ENCODE measurements at places on chromosomes 16 and 17. TPM values are rescaled to one million over a fixed set of nuclear protein-coding genes. Genes with fewer than 3 reads are reported as not detected.

KRT31 gene
- not detected for total RNA-seq

KRTAP2-1 gene
- not detected for total RNA-seq

EPX gene
- total RNA-seq, result not detected

KRT33B gene
- total RNA-seq, result not detected

RNF222 gene
- not detected for total RNA-seq

DNA sequence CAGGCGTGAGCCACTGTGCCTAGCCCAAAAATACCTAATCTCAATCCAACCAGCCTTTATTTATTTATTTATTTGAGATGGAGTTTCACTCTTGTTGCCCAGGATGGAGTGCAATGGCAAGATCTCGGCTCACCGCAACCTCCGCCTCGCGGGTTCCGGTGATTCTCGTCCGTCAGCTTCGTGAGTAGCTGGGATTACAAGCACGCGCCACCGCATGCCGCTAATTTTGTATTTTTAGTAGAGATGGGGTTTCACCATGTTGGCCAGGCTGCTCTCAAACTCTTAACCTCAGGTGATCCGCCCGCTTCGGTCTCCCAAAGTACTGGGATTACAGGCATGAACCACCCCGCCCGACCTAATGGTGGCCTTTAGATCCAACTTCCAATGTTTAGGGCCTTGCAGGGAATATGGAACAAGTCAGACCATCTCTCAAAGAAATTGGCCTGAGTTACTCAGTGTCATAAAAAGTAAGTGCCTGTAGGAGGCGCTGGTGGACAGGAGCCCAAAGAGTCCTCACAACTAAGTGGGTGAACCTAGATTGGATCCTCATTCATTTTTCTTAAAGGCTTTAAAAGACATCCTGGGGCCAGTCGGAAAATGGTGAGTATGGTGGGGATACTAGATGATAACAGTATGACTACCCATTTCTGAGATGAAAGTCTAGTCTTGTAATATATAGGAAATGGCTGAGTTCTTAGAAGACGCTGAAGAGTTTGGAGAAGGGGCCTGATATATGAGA lies 4.6 kb downstream of the ZSCAN10 start:
- H3K4me3 ChIP-seq, result no peak overlapping the region
- H3K4me1 ChIP-seq, result peaks cover 6% of the 10 kb centered on the region
- H3K27ac ChIP-seq, result no peak overlapping the region
- no peak for DNase-seq

DNA sequence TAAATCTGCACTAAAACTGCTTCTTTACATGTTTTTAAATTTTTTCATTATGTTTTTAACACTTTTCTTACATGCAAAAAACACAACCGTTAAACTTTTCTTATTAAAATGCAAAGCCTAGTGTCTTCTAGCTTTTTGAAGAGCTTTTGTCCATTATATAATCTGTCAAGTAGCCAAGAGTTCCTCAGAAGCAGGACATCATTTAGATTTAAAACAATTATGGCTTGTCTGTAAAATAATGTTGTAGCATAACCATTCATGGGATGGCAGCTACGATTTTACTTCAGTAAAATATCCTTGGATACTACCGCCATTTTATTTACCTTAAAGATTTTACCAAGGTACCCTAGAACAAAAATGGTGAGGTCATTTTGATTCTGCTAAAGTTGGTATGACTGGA lies 2.8 kb downstream of the OMG start:
- H3K4me1 ChIP-seq, result no peaks in the 10 kb centered on the region
- H3K27me3 ChIP-seq, result no peaks in the 10 kb centered on the region
- no peak for DNase-seq
- no peak overlapping the region for H3K27ac ChIP-seq

DNA sequence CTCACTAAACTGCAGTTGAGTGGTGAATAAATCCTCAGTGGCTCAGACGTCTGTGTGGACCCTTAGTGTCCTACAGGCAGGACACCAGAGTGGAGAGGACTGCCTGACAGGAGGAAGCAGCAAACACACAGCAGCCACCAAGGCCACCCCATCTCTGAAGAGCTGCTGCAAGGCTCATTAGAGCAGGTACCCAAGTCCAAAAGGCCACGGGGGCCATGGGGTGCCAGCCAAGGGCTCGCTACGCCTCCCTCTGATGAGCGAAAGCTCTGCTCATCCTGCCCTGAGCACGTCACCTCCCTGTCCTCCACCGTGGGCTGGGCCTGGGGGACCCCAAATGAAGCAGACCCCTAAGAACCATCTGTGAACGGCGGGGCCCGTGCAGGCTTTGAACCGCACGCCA lies 70.1 kb upstream of the DOC2B start:
- H3K36me3 ChIP-seq, result no peaks in the 10 kb centered on the region
- no peak overlapping the region for H3K4me3 ChIP-seq
- no peak overlapping the region for H3K27ac ChIP-seq
- H3K4me1 ChIP-seq, result no peaks in the 10 kb centered on the region

GRCh38 chr17:74235911-74236371 lies 22.6 kb downstream of the TTYH2 start:
- no peaks in the 10 kb centered on the region for H3K27me3 ChIP-seq
- no peak for DNase-seq
- no peak overlapping the region for H3K4me3 ChIP-seq
- H3K36me3 ChIP-seq, result peaks cover 4% of the 10 kb centered on the region

DNA sequence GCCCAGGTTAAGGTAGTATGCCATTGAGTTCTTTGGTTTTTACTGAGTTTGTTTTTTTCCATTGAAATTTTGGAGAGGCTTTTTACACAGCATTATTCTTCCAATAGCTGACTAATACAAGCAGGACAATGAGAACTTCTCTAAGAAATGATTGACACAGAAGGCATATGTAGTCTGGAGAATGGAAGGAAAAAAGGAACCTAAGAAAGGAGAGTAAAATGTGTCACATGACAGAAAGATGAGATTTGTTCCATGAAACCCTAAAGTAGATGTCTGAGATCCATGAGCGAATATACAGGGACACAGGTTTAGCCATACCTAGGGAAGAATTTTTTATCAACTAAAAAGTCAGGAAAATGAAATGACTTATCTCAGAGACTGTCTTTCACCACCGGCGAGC lies 80.7 kb downstream of the AKAP1 start:
- no peaks in the 10 kb centered on the region for H3K4me1 ChIP-seq
- H3K27me3 ChIP-seq, result no peaks in the 10 kb centered on the region
- DNase-seq, result no peak
- H3K4me3 ChIP-seq, result no peak overlapping the region
- no peak overlapping the region for H3K27ac ChIP-seq

DNA sequence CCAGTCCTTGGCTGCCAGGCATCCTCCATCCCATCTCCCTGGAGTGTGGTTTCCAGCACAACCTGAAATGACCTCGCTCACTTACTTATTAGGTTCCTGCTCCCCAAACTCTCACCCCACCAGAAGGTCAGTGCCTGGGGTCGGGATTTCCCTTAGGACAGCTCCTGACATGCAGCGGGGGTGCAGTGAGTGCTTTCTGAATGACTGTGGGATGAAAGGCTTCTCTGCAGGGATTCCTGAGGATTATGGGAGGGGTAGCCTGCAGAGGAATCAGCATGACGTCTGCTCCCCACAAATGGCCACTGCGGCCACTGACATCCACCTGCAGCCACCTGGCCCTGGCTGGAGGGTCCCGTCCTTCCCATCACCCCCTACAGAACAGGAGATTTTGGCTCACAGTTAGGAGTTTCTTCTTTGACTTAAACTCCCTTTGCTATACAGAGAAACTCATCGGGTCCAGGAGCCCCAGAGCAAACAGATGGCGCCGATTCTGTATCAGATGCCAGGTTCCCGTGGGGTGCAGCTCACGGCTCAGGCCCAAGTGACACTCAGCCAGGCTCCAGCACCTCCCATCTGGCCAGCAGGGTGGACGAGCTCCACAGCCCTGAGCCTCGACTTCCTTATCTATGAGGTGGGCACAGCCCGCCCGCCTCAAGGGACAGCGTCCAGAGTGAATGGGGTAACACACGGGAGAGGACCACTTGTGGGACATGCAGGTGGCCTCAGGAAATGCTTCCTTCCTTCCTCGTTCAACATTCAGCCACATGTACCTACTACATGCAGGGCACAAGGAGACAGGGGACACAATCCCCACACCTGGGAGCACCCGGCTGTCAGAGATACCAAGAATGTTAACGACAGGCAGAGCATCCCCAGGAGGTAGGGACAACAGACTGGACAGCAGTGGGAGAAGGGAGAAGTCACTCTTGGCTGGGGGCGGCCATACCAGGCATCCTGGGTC lies 69.8 kb downstream of the RMI2 start:
- H3K4me3 ChIP-seq, result no peak overlapping the region
- H3K4me1 ChIP-seq, result no peaks in the 10 kb centered on the region
- H3K27ac ChIP-seq, result no peak overlapping the region
- DNase-seq, result no peak

DNA sequence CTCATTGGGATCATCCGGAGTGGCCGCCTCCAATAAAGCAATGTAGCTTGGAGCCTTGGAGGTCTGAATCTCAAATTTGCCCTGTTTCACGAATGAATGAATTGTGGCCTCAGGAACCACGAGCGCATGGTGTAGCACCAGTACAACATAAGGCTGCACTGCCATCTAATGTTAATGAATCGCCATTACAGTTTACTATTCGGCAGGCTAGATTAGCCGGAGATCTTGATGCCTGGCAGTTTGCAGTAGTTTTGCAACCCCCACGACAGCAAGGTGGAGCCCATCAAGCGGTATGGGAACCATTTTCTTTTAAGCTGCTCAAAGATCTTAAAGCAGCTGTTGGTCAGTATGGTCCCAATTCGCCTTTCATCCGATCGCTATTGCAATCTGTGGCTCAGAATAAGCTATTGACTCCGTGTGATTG lies 18.8 kb downstream of the ALOX15B start:
- peak; percentile 45 for DNase-seq
- no peaks in the 10 kb centered on the region for H3K36me3 ChIP-seq
- no peak overlapping the region for H3K4me3 ChIP-seq
- H3K27ac ChIP-seq, result no peak overlapping the region
- no peaks in the 10 kb centered on the region for H3K27me3 ChIP-seq
- H3K4me1 ChIP-seq, result peaks cover 14% of the 10 kb centered on the region

- no peak overlapping the region for H3K4me3 ChIP-seq
- H3K27me3 ChIP-seq, result no peaks in the 10 kb centered on the region
- H3K27ac ChIP-seq, result no peak overlapping the region
- no peak for DNase-seq
- H3K36me3 ChIP-seq, result peaks cover 10% of the 10 kb centered on the region
Observed at GRCh38 chr16:4700380-4700996, 7.1 kb downstream of the NUDT16L1 start.

- H3K27me3 ChIP-seq, result no peaks in the 10 kb centered on the region
- peak overlapping the region; percentile 89 for H3K4me3 ChIP-seq
- H3K4me1 ChIP-seq, result peaks cover 8% of the 10 kb centered on the region
Observed at GRCh38 chr16:14284930-14285512, 213.9 kb downstream of the MRTFB start.

DNA sequence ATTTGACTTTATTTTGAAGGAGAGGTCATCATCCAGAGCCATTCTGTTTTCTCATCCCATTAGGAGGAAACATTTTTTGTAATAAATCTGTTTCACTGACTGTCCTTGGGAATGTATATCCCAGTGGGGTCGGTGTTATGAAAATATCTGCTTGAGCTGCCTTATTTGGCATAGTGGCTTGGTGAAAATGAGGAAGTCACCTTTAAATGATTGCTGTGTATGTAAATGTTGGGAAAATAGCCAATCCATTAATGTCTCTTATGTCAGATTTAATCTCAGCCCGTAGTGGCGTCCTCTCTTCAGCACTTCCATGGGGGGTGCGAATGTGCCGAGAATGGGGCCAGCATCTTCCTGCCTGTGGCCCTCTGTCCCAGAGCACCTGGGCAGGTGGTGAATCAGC lies 57.6 kb downstream of the BANP start:
- H3K27me3 ChIP-seq, result no peaks in the 10 kb centered on the region
- H3K4me1 ChIP-seq, result no peaks in the 10 kb centered on the region
- no peak overlapping the region for H3K27ac ChIP-seq
- no peak overlapping the region for H3K4me3 ChIP-seq
- peaks cover 10% of the 10 kb centered on the region for H3K36me3 ChIP-seq

DNA sequence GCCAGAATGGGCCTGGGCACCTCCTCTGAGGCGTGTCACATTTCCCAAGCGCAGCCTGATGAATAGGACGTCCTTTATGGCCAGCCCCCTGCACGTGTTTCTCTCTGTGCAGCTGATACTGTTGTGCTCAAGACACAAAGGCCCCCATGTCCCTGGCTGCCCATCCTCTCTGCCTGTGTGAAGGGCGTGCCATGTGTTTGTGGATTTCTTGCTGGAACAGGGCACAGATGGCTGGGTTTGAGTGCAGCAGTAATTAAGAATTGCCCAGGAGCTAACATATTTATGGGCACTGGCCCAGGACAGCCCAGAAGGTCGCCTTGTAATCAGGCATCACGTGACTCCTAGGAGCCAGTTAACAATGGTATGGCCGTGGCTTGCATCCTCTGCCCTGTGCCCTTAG lies 181.1 kb downstream of the CCDC182 start:
- H3K27ac ChIP-seq, result no peak overlapping the region
- H3K4me3 ChIP-seq, result no peak overlapping the region
- no peak for DNase-seq
- no peaks in the 10 kb centered on the region for H3K27me3 ChIP-seq

DNA sequence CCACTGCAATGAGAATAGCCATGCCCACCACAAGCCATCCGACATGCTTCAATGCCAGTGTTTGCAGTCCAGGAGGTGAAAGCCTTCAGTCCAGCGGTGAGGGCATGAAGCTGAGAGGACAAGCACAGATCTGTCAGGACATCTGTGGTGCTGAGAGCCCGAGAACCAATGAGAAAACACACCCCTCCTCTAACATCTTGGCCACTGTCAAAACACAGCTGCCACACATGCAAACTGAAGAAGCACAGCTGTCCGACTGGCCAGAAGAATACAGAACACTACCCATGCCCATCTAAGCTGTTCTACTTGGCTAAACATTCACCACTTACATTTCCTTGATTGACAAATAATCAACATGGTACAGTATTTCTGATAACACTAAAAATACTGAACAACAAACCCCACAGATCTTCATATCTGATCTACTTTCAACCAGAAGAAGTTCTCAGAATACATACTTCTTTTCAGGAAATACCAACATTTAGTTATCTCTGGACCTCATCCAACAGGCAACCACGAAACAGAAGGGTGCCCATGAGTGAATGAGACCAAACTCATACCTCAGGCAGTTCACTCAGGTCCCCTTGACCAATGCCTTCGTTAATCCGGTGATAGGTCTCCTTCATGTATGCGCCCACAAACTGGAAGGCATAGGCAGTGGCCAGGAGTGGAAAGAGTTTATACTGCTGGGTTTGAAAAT lies 10.2 kb upstream of the FBF1 start:
- DNase-seq, result no peak
- H3K4me3 ChIP-seq, result no peak overlapping the region
- H3K36me3 ChIP-seq, result peaks cover 1% of the 10 kb centered on the region
- H3K4me1 ChIP-seq, result no peaks in the 10 kb centered on the region
- no peaks in the 10 kb centered on the region for H3K27me3 ChIP-seq

DNA sequence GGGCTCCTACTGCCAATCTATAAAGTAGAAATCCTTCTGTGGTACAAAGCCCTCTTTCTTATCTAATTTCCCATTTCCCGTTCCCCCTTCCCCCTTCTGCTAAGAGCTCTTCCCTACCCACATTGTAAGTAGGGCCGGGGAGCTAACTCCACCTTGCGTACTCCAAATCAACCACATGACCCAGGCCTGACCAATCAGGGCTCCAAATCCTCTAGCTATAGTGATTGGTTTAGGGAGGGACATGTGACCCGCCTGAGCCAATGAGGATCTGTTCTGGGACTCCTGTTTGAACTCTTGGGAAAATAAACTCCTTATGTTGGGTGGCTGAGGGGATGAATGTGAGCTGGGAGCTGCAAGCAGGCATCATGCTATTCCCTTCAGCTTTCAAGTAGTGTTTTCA lies 40.9 kb upstream of the MEOX1 start:
- H3K4me1 ChIP-seq, result peaks cover 8% of the 10 kb centered on the region
- no peak overlapping the region for H3K4me3 ChIP-seq
- no peaks in the 10 kb centered on the region for H3K27me3 ChIP-seq
- DNase-seq, result no peak

All from GM12878 (cell line).